ENCODE measurements at places on chromosomes 2 and 18.

DNA sequence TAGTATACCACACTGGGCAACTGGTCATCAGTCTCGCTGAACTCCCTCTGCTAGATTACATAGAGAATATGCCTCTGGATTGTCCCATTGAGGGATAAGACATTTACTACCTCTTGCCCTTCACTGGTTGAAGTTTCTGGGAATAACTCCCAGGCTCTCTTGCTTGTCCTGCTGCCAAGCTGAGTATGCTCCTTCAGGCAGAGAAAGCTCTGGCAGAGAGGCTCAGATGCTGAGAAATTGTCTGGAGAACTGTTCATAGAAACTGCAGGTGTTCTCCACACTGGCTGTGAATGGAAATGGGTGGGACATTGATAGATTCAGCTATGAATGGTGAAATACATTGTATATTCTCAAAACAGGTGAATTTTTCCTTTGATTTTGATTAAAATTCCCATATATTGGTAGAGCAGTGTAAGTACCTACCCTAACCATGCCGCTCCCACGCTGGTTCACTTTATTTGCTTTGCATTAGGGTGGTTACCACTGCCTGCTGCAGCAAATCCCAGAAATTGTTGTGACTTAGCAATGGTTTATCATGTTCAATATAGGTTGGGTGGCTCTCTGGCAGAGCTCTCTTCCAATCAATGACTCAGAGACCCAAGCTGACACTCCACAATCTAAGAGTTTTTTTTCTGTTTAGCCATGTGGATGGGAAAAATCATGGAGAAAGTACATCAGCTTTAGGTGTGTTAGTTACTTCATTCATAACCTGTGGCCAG lies 36.7 kb downstream of the FAM117B start:
- no peak for DNase-seq

- no peak for DNase-seq
These were observed 1225.8 kb downstream of the SUCLG1 start for GRCh38 chr2:83233326-83233725.

DNA sequence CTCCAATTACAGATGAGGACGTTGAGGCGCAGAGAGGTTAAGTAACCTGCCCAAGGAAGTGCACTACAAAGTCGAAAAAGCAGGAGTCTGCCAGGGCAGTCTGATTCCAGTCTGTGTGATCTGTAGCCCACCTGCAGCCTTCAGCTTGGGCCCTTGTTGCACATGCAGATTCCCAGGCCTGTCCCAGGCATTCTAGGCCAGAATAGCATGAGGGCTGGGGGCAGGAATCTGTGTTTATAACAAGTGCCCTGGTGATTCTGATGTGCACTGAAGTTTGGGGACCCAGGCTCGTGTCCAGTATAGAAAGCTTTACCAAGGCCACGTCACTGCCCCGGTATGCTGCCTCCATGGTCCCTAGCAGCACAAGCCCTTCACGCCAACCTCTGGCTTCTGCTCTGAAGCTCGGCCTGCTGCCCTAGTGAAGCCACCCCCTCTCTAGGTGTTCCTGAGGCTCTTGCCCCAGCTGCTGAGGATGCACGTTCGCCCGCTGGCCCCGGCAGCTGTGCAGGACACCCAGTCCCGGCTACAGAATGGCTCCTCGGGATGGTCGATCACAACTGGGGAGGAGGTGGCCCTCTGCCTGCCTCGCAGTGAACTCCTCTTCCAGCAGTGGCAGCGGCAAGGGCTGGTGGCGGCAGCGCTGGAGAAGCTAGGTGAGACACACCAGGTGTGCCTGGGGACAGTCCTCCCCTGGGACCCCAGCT lies 4.6 kb downstream of the CHRNG start:
- no peak for DNase-seq

GRCh38 chr2:156867201-156867600 lies 390.3 kb upstream of the GALNT5 start:
- DNase-seq, result no peak

GRCh38 chr18:12121175-12122042 lies 27.8 kb downstream of the ANKRD62 start:
- DNase-seq, result no peak

DNA sequence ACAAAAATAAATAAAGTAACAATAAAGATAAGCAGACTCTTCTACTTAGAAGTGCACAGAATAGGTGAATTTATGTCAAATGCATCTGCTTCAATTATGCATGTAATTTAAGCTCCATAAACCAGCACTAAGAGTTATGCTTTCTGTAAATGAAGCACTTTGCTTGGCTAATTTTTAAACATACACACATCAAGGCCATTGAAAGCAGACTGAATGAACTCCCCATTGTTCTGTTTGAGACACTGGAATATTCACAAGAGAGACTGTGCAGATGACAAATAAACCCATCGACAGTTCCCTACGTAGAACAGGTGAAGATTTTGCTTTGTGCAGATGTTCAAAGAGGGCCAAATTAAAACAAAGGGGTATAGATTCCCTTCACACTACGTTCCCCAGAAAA lies 133.4 kb downstream of the PID1 start:
- DNase-seq, result no peak

GRCh38 chr2:77469106-77469505 lies 53.1 kb downstream of the LRRTM4 start:
- no peak for DNase-seq

DNA sequence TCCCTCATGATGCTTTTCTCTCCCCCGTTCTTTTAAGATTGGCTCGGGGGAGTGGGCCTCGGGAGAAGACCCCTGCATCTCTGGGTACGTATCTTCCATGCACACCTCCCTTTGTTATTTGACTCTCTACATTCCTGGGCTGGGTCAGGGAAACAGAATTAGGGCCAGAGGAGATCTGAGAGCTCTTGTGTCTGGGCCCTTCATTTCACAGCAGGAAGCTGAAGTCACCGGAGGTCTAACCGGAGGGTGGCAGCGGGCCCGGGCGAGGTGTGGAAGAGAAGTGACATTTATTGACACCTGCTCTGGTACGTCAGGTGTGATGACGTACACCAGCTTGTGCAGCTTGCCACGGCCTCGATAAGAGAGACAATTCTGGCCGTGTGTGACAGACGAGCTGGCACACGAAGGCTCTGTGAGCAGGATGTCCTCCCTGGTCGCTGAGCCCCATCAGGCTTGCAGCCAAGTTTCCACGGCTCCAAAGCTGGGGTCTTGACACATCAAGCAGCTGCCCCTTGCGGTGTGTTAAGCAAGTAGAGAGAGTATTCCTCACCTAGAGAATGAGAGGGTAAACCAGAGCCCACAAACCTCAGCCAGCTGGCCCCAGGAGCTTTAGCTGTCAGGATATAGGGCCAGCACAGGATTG lies 30.4 kb downstream of the TOGARAM2 start:
- DNase-seq, result peak; percentile 38

DNA sequence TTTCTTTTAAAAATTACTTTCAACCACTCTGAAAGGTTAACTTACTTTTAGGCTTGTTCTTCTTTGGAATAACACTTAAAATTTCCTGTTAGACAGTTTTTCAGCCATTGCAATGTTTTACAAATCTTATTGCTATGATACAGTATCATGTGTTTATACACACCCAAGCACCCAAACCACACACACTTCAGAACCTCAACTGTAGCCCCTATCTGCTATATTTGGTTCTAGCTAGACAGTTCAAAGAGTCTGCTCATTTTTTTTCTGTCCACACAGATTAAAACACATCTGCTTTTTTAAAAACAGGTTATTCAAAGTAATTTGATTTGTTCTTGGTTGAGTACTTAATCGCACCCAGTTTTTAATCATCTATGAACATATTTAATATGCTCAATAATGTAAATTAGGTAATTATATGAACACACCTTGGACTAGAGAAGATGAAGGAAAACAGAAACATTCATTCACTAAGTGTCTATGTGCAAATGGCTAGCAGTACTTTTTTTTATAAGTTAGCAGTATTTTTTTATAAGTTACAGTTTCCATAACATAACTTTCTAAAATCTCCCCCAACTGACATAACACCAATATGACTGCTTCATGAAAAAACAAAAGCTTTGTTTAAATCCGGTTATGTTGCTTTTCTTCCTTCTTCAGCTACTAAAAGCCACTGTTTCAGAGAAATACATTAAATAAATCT lies 17.6 kb downstream of the FBXO11 start:
- DNase-seq, result no peak

DNA sequence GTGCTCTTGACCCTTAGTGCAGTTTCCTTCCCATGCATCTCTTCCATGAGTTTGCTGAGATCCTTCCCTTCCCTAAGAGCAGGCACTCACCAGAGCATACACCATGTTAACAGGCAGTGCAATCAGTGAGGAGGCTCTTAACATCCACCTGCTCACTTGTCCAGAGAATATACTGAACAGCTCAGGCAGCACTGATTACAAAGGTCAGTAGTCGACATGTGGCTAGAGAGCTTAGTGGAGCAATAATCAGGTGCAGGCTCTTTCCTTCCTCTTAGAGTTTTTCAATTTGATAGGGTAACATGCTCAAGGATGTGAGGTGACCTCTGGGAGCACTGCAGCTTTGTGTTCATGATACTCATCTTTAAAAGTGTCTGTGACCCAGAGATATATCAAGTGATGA lies 144.1 kb upstream of the SETBP1 start:
- no peak for DNase-seq

DNA sequence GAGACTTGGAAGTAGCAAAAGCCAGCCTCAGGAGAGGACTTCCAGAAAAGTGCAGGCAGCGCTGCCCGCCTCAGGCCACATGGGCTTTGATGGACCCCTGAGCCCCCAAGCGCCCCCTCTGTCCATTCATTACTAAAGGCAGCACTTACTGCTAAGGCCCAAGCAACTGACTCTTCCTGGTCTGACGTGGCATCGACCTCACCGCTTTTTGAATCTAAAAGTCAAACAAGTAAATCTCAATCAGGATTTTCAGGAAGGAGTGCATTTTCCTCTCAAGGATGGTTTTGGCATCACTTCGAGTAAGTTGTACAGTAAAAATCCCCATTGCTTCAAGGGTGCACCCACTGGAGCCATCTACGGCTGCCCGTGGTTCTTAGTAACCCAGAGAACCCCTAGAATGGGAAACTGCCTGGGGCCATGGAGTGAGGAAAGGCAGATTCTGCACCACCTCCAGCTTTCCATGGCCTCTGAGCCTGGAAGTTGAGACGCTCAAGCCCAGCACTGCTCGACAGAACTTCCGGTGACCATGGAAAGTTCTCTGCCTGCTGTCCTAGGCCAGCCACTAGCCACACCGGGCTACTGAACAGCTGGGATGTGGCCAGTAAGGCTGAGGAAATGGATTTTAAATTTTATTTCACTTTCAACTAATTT lies 7.0 kb downstream of the HJURP start:
- no peak for DNase-seq

GRCh38 chr2:85181134-85181631 lies 48.0 kb downstream of the TCF7L1 start:
- no peak for DNase-seq

DNA sequence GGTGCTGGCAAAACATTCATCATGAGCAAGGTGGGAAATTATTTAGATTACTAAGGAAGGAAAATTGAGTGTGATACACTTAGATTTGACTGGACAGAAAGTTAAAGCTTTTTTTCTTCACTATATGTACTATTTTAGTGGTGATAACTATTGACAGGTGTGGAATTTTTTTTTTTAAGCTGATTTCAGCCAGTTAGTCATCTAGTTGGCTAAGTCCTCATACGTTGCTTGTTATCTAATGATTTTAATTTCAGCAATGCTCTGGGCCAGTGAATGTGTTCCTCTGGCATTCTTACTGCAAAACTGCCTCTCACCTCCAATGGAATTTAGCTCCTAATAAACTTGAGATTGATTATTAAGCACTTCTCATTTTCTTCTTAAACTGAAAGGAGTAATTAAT lies 1223.2 kb upstream of the ACVR2A start:
- no peak for DNase-seq

GRCh38 chr2:165594935-165595255 lies 125.4 kb downstream of the CSRNP3 start:
- DNase-seq, result no peak

DNA sequence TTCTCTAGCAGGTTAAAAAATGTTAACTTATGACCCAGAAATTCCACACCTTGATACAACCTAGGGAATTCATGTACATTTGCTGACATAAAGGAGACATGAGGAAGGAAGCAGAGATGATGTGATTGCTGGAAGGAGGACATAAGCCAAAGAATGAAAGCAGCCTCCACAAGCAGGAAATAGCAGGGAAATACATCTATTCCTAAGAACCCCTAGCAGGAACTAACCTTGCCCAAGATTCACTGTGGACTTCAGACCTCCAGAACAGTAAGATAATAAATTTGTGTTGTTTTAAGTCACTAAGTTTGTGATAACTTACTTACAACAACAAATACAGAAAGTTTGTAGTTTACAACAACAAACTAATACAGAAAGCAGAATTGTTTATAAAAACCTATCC lies 4.6 kb upstream of the DSG4 start:
- no peak for DNase-seq

GRCh38 chr18:6279308-6279707 lies 135.4 kb downstream of the L3MBTL4 start:
- no peak for DNase-seq

GRCh38 chr2:201128933-201129505 lies 13.1 kb downstream of the CFLAR start:
- no peak for DNase-seq

- no peak for DNase-seq
These were observed 13.4 kb downstream of the CERS6 start for GRCh38 chr2:168469281-168469988.

GRCh38 chr2:126154256-126154785 lies 501.6 kb upstream of the GYPC start:
- no peak for DNase-seq

GRCh38 chr18:26802330-26803200 lies 62.9 kb downstream of the AQP4 start:
- DNase-seq, result no peak

DNA sequence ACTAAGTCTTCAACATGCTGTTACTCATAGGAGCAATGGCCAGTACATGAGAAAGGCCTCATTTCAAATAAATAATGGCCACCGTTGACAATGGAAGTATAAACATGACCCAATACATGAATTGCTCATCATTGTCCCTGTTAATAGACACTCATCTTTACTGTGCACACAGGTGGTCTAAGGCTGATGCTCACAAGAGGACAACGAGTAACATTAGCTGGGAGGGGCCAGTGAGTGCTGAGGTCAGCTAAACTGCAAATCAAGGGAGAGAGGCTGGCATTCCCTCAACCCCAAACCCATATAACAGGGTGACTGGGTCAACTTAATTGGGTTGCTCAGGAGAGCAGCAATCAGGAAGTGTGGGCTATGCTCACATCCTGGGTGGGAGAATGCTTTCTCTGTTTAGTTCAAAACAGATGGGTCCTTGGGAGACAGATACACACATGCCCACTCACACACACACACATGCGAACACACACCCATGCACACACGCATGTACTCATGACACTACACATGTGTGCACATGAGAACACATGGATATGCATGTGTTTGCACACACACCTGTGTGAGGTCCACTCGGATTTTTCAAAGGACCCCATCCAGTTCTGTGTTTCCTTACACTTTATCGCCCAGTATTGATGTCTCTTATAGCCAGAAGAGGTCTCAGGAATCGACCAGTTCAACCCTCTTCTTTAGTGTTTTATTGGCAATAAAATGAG lies 172.0 kb downstream of the INHBB start:
- no peak for DNase-seq

DNA sequence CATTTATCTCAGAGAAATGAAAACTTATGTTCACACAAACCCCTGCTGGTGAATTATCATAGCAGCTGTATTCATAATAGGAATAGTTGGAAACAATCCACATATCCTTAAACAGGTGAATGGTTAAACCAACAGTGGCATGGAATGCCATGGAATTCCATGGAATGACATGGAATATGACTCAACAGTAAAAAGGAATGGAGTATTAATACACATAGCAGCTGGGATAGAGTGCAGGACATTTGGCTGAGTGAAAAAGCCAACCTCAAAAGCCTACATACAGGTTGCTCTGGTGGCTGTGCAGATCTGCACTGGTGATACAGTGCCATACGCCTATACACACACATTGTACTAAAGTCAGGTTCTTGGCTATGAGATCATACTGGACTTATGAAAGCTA lies 69.5 kb downstream of the FAM168B start:
- DNase-seq, result no peak
